ENCODE measurements at places on chromosomes 12 and 14. TPM values are rescaled to one million over a fixed set of nuclear protein-coding genes. Genes with fewer than 3 reads are reported as not detected.

The SLC11A2 gene
- 45.3 TPM for total RNA-seq

The ADAM21 gene
- total RNA-seq, result 0.36 TPM

The NUBPL gene
- total RNA-seq, result 11.5 TPM

The PZP gene
- total RNA-seq, result not detected

The ZBTB42 gene
- total RNA-seq, result 1.1 TPM

The B3GNT4 gene
- total RNA-seq, result under 0.01 TPM

The FAM181A gene
- not detected for total RNA-seq

The ADAMTS20 gene
- not detected for total RNA-seq

The SLC25A47 gene
- not detected for total RNA-seq

The HNF1A gene
- total RNA-seq, result not detected

The KRT6C gene
- total RNA-seq, result not detected

DNA sequence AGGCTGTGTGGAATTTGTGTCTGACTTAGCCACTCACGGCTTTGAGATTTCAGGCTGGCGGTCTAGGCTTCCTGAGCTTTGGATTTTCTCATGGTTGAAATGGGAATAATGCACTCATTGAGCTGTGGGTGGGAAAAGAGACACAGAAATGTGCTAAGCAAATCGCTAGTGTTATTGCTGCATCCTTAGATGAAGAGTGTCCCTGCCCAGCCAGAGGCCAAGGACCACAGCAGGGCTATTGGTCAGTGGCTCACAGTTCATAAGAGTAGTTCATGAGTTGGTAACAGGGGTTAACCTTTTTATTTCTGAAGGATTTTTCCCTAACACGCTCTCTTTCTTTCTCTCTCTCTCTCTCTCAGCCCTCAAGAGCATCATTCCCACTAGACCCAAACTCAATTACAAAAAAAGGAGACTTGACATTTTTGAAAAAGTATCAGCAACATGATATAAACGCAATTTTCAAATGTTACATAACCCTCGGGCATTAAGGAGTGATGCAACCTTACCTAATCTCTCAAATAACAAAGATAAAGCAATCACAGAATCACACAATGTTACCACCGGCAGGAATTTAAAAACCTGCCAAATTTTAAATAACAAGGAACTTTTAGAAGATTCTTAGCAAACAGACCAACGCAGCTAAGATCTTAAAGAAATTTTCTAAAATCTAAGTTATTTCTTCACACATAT is 36.7 kb upstream of the RMST start:
- no peak overlapping the region for H3K4me3 ChIP-seq
- no peak overlapping the region for H3K27ac ChIP-seq
- no peaks in the 10 kb centered on the region for H3K27me3 ChIP-seq
- no peaks in the 10 kb centered on the region for H3K4me1 ChIP-seq

DNA sequence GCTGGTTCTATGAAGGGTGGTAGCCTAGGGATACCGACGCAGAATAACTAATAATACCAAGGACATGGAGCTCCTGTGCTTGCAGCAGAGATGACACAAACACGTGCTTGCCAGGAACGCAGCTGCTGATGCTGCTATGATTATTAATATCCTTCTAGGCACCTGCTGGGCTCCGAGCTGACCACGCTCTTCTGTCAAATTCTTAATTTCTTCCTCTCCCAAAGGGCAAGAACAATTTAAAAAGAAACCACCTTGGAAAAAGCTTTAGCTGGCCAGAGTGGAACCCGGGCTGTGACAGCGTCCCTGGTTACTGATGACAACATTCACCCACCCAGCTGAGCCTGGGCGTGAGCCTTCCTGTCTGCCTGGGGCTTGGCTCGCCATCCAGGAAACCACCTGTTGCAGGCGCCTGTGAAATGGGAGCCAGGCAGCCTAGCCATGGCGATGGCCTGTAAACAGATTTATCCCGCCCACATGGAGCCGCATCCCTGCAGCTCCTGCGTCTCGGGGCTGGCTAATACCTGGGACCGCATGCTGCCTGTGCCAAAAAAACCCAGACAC is 28.8 kb downstream of the CLMN start:
- no peaks in the 10 kb centered on the region for H3K27me3 ChIP-seq
- H3K36me3 ChIP-seq, result no peaks in the 10 kb centered on the region
- no peak overlapping the region for H3K4me3 ChIP-seq

DNA sequence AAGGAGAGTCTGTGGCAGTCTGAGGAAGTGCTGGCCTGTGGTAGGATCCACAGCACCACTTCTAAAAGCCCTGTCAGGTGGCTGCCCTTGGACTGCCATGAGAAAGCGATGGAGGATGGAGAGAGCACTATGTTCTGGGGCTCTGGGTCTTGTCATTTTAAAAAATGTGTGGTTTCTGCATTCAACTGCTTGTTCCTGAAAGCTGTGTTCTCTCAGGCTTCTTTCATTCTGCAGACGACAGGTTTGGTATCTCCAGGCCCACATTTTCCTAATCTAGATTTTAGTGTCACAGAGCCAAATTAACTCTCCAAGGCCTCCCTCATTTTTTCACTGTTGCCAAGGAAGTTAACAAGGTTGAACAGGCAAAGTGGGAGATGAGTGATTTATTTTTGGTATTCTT is 10.5 kb downstream of the OVCH1 start:
- no peak overlapping the region for H3K27ac ChIP-seq
- peaks cover 2% of the 10 kb centered on the region for H3K36me3 ChIP-seq
- H3K4me3 ChIP-seq, result no peak overlapping the region
- H3K4me1 ChIP-seq, result no peaks in the 10 kb centered on the region
- no peak for DNase-seq

GRCh38 chr14:103994535-103995184 is 52.3 kb upstream of the RD3L start:
- no peak overlapping the region for H3K27ac ChIP-seq
- H3K27me3 ChIP-seq, result peaks cover 11% of the 10 kb centered on the region
- H3K36me3 ChIP-seq, result no peaks in the 10 kb centered on the region
- no peaks in the 10 kb centered on the region for H3K4me1 ChIP-seq

DNA sequence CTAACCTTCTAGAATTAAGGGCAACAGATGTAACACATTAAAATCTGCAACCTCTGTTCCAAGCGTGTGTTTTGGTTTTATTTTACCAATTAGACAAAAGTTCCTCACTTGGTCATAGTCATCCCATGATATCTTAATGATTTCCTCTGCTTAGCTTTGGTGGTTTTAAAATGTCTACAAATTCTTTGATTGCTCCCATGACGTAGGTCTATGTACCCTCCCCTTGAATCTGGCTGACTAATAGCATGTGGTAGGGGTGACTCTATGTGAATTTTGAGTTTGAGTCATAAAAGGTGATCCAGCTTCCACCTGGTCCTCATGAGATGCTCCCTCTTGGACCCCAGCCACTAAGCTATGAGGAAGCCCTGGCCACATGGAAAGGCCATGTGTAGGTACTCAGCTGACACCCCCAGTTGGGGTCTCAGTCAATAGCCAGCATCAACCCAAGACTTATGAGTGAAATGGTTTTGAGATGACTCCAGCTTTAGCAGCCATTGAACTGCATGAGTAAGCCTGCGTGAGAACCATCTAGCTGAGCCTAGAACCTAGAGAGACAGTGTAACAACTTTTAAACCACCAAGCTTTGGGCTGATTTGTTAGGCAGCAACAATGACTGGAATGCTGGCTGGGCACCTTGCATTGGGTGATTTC is 247.1 kb downstream of the MSRB3 start:
- peak; percentile 85 for DNase-seq
- H3K27me3 ChIP-seq, result no peaks in the 10 kb centered on the region
- H3K27ac ChIP-seq, result peak overlapping the region; percentile 16
- peaks cover 2% of the 10 kb centered on the region for H3K4me1 ChIP-seq
- no peak overlapping the region for H3K4me3 ChIP-seq

DNA sequence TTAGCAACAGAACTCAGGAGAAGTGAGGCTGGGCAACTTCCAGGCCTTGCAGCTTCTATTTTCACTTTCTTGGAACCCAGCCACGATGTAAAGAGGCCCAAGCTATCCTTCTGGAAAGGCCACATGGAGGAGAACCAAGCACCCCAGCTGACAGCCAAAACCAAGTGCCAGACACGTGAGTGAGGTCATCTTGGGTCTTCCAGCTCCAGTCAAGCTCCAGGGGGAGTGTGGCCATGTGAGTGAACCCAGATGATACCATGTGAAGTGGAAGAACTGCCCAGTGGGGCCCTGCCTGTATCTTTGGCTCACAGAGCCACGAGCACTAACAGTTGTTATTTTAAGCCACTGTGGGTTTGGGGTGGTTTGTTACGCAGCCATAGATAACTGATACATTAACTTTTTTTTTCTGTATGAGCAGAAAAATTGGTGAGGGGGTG is 126.8 kb upstream of the MAP1LC3B2 start:
- H3K36me3 ChIP-seq, result no peaks in the 10 kb centered on the region
- peak; percentile 50 for DNase-seq
- no peak overlapping the region for H3K4me3 ChIP-seq
- H3K27ac ChIP-seq, result peak overlapping the region; percentile 32

- no peak for DNase-seq
- no peak overlapping the region for H3K27ac ChIP-seq
- no peaks in the 10 kb centered on the region for H3K36me3 ChIP-seq
- peaks cover 35% of the 10 kb centered on the region for H3K27me3 ChIP-seq
- peaks cover 2% of the 10 kb centered on the region for H3K4me1 ChIP-seq
Measured at GRCh38 chr12:157644-158043, 56.3 kb downstream of the SLC6A12 start.

DNA sequence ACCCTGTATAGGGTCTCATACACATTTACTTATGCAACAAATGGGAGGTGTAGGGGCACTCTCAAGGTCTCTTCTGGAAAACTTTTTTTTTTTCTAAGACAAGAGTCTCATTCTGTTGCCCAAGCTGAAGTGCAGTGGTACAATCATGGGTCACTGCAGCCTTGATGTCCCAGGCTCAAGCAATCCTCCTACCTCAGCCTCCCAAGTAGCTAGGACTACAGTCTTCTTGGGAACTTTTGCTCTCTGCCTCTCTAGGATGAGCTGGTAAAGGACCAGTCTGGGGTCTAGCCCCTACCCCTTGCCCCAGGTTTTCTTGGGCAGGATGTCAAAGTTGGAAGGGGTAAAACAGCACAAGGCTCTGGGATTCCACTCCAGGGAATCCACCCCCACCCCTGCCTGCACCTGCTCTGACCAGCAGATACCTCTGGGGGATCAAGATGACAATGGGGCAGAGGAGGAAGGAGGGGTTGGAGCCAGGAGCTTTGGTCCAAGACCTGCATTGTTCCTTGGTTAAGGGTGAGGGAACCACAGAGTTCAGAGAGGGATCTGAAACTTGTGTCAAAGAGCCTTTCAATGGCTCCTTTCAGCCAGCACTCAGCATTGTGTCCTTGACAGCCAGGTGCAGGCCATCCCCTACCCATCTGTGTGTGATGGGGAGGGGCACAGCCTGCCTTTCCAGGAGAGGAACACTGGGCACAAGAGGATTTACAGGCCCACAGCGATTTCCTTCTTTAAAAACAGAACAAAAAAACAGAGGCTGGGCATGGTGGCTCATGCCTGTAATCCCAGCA is 12.2 kb downstream of the CTDSP2 start:
- no peak overlapping the region for H3K27ac ChIP-seq
- DNase-seq, result no peak
- H3K4me1 ChIP-seq, result peaks cover 63% of the 10 kb centered on the region
- H3K4me3 ChIP-seq, result no peak overlapping the region
- H3K36me3 ChIP-seq, result peaks cover 18% of the 10 kb centered on the region

GRCh38 chr12:114420944-114421335 is 15.0 kb upstream of the TBX5 start:
- no peak overlapping the region for H3K4me3 ChIP-seq
- H3K27me3 ChIP-seq, result no peaks in the 10 kb centered on the region

- H3K27ac ChIP-seq, result peak overlapping the region; percentile 99
- no peak for DNase-seq
- H3K4me1 ChIP-seq, result peaks cover 22% of the 10 kb centered on the region
- no peak overlapping the region for H3K4me3 ChIP-seq
Measured at GRCh38 chr12:75978677-75979076, 52.9 kb downstream of the PHLDA1 start.

- no peaks in the 10 kb centered on the region for H3K36me3 ChIP-seq
- peaks cover 13% of the 10 kb centered on the region for H3K4me1 ChIP-seq
- H3K4me3 ChIP-seq, result no peak overlapping the region
- no peak for DNase-seq
- no peak overlapping the region for H3K27ac ChIP-seq
Measured at GRCh38 chr12:96352161-96352835, 47.9 kb downstream of the CDK17 start.

GRCh38 chr12:42484996-42485395 is 104.5 kb downstream of the PRICKLE1 start:
- H3K36me3 ChIP-seq, result no peaks in the 10 kb centered on the region
- DNase-seq, result peak; percentile 33
- no peak overlapping the region for H3K4me3 ChIP-seq
- no peaks in the 10 kb centered on the region for H3K27me3 ChIP-seq
- peaks cover 2% of the 10 kb centered on the region for H3K4me1 ChIP-seq

- no peak overlapping the region for H3K4me3 ChIP-seq
- H3K27ac ChIP-seq, result peak overlapping the region; percentile 21
- no peaks in the 10 kb centered on the region for H3K27me3 ChIP-seq
- H3K36me3 ChIP-seq, result no peaks in the 10 kb centered on the region
Measured at GRCh38 chr14:101475456-101476257, 85.6 kb upstream of the DIO3 start.

GRCh38 chr12:14994610-14995009 is 21.8 kb downstream of the PDE6H start:
- DNase-seq, result peak; percentile 17
- no peaks in the 10 kb centered on the region for H3K27me3 ChIP-seq
- H3K27ac ChIP-seq, result no peak overlapping the region
- peaks cover 10% of the 10 kb centered on the region for H3K4me1 ChIP-seq
- no peaks in the 10 kb centered on the region for H3K36me3 ChIP-seq

DNA sequence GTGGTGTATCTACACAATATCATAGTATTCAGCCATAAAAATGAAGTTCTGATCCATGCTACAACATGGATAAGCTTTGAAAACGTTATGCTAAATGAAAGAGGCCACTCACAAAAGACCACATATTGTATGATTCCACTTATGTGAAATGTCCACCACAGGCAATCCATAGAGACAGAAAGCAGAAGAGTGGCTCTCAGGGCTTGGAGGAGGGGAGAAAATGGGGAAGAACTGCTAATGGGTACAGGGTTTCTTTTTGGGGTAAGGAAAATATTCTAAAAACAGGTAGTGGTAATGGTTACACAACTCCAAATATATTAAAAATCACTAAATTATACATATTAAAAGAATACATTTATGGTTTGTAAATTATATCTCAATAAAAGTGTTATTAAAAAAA is 16.5 kb downstream of the SCNN1A start:
- H3K27me3 ChIP-seq, result peaks cover 9% of the 10 kb centered on the region
- no peaks in the 10 kb centered on the region for H3K36me3 ChIP-seq
- no peak for DNase-seq
- H3K4me1 ChIP-seq, result peaks cover 6% of the 10 kb centered on the region

DNA sequence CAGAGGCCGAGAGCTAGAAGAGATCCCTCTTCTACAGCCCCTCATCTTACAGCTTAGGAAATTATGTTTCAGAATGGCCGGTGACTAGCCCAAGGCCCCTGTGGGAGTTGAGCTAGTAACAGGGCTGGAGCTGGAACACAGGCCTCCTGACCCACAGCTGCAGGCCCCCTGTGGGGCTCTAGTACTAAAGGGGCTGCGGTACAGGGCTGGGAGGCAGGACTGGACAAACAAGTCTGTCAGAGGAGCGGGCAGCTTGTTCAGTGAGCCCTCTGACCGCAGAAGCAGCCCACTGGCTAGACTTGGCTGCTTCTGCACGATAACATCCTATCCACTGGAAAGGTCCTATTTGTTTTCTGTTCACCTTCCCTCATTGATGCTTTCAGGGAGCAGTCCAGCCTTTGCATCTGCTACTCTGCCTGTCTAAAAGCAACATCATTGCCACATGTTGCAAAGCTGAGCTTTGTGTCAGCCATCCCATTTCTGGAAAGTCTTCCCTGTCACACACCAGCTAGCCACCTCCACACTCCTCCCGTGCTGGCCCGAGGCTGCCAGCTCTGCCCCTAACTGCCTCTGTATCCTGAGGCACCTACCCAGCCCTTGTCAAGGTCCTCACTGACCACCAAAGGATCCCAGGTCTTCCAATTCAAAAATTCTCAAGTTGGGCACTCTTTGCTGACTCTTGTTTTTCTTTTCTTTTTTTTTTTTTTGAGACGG is 10.2 kb downstream of the PSMC1 start:
- no peaks in the 10 kb centered on the region for H3K27me3 ChIP-seq
- no peaks in the 10 kb centered on the region for H3K4me1 ChIP-seq
- H3K27ac ChIP-seq, result no peak overlapping the region
- DNase-seq, result no peak
- H3K36me3 ChIP-seq, result peaks cover 56% of the 10 kb centered on the region

All from IMR-90 (cell line).